Stimulated activated CD8-positive, alpha-beta memory T cell treated with anti-CD3 and anti-CD28 coated beads, Interleukin-7, amount 100 ng/mL, for 1 hour (primary cell): ENCODE measurements at places on chromosomes 4 and X.

- DNase-seq, result no peak
Observed at GRCh38 chrX:49876750-49877149, 2.5 kb upstream of the USP27X start.

DNA sequence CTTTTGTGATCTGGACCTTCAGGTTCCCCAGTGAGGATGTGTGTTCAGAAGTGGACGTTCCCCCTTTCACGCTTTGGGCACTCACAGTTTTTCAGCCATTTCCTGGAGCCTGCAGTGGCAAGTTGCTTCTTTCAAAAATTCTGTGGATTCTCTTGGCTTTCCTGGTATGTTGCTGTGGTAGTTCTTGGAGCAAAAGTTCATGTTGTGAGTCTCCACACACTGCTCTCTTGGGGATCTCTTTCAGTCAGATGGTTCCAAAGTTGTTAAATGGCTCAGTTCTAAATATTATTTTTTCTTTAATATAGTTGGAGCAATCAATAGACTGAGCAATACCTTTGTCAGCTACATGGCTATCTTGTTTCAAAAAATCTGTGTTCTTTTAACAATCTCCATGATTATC lies 28.5 kb upstream of the BANK1 start:
- DNase-seq, result no peak

DNA sequence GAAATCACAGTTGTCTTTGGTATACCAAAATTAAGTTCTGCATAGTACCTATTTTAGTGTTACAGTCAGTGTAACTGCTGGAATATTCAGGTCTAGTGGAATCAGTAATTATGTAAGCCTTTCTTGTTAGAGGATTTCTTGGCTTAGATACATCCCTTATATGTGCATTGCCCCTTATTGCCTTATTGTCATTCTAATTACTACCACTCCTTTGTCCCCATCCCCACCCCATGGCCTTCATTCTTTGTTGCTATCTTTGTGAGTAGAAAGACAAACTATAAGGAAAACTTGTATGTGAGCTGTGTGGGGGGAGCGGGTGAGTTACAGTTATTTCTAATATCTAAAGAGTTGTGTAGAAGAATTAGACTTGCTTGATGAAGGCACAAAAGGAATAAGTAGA lies 36.9 kb upstream of the RPA4 start:
- no peak for DNase-seq

GRCh38 chr4:24598025-24598424 lies 13.7 kb upstream of the DHX15 start:
- DNase-seq, result no peak

- no peak for DNase-seq
Observed at GRCh38 chr4:186514271-186514950, 41.0 kb downstream of the MTNR1A start.

- DNase-seq, result no peak
Observed at GRCh38 chr4:173318648-173319211, 15.4 kb downstream of the HMGB2 start.

- no peak for DNase-seq
Observed at GRCh38 chrX:12580548-12580947, 210.7 kb upstream of the PRPS2 start.

DNA sequence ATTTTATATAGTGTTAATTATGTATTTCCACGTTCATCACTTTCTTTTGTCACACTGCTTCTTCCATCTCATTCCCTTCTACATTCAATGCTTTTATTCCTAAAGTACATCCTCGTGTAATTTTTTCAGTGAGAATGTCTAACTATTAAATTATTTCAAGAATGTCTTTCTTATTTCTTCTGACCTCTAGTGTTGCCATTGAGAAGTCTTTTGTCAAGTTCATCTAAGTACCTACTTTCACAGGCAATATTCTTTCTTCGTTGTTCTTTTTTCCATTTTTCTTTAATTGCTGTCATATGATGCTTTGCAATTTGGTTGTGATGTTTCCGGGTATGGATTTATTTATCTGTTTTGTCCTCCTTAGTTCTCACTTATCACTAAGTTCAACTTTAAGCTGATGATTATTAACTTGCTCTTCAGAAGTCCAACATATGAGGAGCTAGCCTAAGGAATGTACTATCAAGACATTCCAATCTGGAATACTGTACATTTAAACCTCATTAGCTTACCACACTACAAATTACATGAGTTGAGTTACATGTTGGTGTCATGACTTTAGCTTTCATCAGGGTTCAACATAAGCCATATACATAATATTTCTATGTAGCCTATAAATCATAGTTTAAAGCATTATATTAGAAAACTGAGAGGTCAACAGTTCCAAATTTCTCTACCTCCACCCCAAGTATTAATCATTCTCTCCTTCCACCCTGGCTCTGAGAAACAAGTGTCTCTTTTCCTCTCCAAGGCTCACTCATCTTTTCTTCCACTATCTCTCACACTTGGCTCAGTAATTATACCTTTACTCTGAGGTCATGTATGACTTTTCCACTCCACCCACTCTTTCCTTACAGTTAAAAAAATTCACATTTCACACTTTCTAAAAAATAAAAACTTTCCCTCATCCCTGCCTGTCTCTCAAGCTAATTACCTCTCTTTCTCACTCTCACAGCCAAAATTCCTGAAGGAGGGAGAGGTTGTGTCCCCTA lies 81.5 kb downstream of the COX18 start:
- DNase-seq, result no peak

DNA sequence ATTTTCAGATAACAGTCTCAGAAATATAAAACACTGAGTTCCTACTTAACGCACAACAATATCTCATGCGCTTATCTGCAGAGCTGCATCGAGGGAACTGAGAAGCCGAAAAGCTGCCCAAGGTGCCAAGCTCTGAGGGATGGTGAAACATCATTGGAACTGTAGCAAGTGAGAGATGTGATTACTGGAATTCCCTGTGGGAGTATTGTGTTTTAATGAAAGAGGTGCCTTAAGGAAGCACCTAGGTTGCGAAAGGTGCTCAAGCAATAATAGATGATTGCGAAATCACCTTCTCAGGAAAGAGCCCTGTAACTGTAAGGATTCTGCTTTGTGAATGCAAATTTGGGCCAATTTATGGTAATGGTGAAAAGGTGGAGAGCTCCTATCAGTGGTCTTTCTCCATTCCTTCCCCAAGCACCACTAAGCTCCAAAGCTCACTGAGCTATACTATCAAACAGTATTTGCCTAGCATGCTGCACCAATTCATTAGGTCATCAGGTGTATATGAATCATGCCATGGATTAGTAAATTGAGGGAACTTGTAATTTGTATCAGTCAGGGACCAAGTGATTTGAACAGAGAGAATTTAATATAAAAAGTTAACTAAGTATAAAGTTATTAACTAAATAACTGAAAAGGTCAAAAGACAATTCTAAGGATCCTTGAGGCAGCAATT lies 59.0 kb upstream of the ATP8A1 start:
- DNase-seq, result no peak

GRCh38 chrX:138014577-138014976 lies 448.6 kb downstream of the ZIC3 start:
- DNase-seq, result no peak

DNA sequence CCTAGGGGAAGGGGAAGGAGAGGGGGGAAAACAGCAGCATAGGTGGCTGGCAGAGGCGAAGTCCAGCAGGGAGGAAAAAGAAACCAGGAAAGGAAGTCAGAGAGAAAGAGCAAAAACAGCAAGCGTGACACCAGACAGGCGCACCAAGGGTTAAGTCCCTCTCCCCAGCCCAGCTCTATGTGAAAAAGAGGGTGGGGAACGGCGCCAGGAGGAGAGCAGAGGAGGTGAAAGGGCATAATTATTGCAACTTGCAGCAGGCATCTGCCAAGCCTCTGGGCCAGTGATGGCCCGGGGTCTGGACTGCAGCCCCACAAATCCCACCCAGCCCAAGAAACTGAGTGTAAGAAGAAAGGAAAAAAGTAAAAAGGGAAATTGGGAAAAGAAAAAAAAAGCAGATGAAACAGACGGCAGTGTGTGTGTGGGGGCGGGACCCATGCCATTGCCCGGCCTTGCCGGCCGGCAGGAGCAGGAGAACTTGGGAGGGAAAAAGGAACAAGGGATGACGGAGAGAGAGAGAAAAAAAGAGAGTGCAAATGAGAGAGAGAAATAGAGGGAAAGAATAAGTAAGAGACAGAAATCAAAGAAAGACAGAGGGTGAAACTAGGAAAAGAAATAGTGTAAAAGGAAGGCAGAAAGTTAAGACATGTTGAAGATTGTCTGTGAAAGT lies 14.1 kb upstream of the RHOXF2 start:
- no peak for DNase-seq

- no peak for DNase-seq
Observed at GRCh38 chr4:37008199-37008598, 236.3 kb upstream of the NWD2 start.

- no peak for DNase-seq
Observed at GRCh38 chrX:118980761-118981160, 6.3 kb downstream of the LONRF3 start.
